ENCODE measurements at places on chromosomes 6 and 20.

- DNase-seq: no peak
Measured at GRCh38 chr6:113385020-113385431, 472.1 kb upstream of the MARCKS start.

DNA sequence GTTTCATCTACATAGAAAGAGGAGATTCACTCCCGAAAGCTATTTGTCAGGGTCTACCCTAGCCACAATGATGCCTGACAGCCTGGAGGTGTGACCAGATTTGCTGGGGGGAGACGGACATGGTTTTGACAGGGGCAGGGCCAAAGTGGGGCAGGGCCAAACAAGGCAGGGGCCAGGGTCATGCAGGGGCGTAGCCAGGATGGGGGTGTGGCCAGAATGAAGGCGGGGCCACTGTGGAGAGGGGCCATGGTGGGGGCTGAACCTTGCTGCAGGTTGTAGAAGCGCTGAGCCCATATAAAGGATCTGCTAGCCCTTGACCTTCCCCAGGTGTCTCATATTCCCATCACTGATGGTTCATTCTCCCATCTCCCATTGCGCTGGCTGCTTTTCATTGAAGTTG, 184.1 kb upstream of the SULF2 start:
- DNase-seq: no peak

- DNase-seq: no peak
Measured at GRCh38 chr6:153015094-153015640, 12.7 kb upstream of the MTRF1L start.

GRCh38 chr6:152572338-152573088, 64.6 kb downstream of the SYNE1 start:
- no peak for DNase-seq

GRCh38 chr20:13863244-13863643, 78.4 kb downstream of the NDUFAF5 start:
- no peak for DNase-seq

DNA sequence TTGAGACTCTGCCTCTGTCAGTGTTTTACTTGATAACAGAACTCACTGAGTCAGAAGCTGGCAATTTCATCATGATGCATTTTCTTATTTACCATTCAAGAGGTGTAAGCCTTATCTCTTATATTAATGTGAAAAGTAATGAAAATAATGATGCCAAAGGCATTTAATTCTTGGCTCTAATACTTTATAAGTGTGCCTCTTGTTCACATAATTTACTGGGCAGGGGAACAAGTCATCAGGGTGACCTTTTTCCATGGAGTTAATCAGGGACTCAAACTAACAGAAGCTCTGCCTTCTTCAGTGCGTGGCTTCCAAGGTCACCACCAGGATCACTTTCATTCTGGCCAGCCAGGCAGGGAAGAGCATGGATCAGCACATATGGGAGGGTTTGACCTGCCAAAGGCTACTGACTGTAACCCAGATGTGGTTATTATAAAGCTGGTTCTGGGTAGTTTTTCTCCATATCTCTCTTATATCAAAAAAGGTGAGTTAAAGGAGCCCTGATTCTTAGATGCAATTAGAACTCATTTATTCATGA, 5.2 kb upstream of the PLCB1 start:
- no peak for DNase-seq

- no peak for DNase-seq
Measured at GRCh38 chr6:52691718-52692117, 20.8 kb downstream of the TMEM14A start.

DNA sequence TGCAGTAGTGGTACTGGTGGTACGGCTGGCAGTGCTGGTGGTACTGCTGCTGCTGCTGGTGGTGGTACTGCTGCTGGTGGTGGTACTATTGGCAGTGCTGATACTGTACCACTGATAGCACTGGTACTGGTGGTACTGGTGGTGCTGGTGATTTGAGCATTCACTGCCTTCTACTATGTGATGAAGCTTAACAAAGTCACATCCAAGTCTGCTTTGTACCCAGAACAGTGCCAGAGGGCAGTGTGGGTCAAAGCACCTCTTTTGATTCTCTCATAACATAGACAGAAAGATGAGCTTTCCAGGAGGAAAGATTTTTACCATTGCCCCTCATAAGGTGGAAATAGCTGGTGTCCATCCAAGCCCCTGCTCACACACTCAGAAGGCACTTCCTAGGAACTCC, 48.7 kb downstream of the ANKRD6 start:
- DNase-seq: no peak

DNA sequence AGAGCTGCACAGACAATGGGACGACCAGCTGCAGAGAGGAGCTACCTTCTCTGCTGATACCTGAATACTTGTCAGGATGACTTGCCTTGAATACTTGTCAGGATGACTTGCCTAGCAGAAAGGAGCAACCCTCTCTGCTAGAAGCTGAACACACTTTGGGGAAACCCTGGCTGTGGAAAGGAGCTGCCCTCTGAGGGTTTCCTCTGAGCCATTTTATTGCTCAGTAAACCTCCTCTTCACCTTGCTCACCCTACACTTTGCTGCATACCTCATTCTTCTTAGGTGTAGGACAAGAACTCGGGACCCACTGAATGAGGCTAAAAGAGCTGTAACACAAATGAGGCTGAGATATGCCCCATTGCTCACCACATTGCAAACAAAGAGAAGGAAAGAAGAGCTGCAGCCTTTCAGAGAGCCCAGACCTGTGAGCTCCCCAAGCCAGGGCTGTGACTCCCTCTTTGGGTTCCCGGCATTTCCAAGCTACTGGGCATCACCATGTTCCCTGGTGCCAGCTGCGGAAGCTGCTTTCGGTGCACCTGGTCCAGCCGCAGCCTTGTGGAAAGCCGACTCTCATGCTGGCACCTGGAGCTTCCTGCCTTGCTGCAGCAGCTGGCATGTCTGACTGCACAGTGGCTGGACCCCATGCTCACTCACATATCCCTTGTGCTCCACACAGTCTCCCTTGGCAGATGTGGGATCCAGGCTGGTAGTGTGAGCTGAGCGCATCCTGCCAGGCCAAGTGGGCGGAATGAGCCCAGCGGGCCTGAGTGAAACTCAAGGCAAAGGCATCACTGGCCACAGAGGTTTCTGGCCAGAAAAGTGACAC, 106.7 kb upstream of the AHI1 start:
- DNase-seq: no peak

- no peak for DNase-seq
Measured at GRCh38 chr20:35742741-35743523, 872 bp upstream of the RBM39 start.

DNA sequence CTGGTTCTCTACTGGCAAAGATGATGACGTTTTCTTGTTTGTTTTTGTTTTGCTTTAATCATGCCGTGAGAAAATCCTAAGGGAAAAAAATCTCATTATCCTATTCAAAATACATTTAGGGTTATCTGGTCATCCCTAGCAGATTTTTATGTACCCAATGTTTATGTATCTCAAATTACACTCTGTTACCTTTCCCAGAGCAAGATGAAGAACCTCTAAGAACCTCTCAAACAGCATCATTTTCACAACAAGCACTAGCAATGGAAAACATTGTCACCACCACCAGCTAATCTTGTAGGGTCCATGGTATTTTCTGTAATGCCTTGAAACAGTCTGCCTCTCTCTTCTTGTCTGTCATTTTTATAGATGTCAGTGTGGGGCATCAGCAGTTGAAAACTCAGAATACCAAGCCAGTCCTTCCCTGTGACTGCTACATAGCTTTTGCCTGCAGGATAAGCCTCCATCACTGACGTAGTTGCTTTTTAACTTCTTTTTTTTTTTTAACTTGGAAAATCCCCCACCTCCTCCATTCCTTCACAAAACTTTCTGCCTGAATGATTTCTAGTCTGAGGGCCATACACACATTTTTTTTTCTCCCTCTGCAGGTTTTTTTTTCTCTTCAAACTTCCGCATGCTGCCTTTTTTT, 2.4 kb upstream of the SNAP25 start:
- DNase-seq: no peak

- DNase-seq: no peak
Measured at GRCh38 chr6:160998217-160998616, 6.6 kb downstream of the MAP3K4 start.

- DNase-seq: no peak
Measured at GRCh38 chr20:47380481-47380880, 24.0 kb upstream of the ZMYND8 start.

GRCh38 chr20:35903843-35904242, 50.5 kb downstream of the SCAND1 start:
- no peak for DNase-seq

DNA sequence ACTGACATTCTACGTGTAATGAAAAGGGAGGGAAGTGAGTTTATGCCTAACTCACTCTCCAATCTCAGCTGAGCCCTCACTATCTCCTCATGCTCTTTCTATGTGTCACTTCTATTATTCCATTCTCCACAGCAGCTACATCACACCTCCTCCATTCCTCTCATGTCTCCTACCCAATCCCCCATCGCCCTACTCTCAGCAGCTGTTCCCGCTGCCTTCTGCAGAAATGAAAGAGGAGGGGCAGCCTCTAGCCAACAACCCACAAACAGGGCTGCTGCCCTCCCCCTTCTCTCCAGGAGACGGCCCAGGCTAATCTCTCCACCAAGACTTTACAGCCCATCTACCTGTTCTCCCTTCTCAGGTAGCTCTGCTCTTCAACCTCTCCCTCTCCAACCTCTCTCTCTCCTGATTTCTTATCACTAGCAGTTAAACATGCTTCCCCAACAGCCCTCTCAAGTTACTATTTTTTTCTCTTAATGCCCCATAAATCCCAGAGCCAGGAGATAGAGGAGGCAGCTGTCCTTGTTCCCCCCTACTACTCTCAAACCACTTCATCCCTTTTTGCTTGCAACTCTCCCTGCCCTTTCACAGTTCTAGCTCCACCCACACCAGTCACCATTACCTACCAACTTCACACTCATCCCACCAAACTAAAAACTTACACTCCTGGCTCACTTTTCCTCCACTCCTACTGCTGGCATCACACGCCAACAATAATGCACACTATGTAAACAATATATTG, 136.5 kb downstream of the BTBD9 start:
- no peak for DNase-seq

DNA sequence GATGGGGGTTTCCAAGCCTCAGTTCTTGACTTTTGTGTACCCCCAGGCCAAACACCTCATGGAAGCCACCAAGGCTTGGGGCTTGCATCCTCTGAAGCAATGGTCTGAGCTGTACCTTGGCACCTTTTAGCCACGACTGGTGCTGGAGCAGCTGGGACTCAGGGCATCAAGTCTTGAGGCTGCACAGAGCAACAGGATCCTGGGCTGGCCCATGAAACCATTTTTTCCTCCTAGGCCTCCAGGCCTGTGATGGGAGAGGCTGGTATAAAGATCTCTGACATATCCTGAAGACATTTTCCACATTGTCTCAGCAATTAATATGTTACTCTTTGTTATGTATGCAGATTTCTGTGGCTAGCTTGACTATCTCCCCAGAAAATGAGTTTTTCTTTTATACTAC, 269.1 kb upstream of the TBX18 start:
- DNase-seq: no peak

DNA sequence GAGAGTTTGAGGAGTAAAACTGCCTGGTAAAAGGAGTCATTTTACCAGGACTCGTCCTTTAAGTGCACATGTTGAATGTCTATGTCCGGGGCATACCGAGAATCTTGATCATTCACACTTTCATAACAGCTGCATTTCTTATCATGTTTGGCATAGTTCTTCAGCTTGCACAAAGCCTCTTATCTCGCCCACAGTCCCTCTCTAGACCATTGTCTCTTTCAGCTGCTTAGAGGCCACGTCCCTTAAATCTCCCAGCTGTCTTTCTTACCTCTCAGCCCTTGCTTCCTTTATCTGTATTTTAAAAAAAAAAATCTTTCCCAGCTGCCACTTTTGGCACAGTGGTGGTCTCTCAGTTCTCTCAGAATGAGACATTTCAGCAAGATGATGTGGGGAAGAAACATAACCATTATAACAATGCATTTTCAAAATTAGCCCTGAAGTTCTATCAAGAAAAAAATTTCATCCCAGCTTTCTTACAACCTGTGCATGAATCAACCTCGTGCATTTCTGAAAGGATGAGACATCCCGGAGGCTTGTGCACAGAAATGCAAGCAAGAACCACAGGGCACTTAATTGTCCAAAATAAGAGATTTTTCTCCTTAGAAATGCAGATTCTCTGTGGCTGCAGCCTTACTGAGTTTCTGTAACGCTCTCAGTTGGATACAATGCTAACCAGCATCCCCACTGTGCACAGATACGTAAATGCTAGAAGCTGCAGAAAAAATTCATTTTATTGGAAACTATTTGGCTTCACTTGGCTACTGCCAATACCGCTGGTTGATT, 24.2 kb downstream of the RBM24 start:
- no peak for DNase-seq

DNA sequence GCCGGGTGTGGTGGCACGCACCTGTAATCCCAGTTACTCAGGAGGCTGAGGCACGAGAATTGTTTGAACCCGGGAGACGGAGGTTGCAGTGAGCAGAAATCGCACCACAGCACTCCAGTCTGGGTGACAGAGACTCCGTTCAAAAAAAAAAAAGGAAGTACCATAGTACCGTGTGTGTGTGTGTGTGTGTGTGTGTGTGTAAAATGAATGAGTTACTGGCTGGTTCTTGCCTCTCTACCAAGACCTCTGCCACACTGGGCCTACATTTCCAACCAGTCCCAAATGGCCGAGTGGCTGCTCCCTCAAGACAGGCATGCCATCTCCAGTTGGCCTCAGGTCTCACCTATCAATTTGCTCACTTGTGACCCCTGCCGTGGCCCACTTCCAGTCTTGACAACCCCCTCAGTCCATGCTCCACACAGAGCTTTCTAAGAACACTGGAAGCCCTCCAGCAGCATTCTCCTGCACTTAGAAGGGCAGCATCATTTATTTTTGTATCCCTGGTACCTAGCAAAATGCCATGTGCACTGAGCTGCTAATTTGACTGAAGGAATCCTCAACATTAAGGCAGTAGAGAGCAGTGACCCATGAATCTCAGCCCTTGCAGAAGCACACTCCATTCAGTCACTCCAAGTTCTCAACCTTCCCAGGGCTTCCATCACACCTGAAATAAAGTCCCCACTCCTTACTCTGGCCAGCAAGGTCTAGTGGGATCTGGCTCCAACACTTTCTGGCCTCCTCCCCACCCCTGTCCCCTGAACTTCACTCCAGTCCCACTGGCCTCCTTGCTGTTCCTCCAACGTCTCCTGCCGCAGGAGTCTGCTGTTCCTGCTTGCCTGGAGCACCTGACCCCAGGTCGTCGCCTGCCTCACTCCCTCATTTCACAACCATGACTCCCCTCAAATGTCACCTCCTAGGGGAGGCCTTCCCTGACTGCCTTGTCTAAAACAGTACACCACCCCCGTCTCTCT, 29.9 kb downstream of the COX4I2 start:
- DNase-seq: no peak

DNA sequence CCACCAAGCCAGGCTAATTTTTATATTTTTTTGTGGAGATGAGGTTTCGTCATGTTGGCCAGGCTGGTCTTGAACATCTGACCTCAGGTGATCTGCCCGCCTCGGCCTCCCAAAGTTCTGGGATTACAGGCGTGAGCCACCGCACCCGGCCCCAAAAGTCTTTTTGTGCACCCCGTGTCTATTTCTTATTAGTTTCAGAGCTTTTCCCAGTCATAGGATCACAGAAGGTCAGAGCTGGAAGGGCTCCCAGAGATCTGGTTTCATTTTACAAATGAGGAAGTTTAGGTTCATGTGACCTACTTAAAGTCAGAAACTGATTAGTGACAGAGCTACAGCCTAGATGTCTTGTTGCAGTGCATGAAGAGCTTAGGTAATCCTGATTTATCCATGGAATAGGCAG, 1.6 kb upstream of the OGFRL1 start:
- DNase-seq: no peak

Data from NCI-H1417 treated with DMSO at 0.1 percent for 48 hours (cell line).